ENCODE measurements at places on chromosomes 4 and X.
A peak's percentile ranks its signal among the peaks of the same experiment; 100 is the strongest.

DNA sequence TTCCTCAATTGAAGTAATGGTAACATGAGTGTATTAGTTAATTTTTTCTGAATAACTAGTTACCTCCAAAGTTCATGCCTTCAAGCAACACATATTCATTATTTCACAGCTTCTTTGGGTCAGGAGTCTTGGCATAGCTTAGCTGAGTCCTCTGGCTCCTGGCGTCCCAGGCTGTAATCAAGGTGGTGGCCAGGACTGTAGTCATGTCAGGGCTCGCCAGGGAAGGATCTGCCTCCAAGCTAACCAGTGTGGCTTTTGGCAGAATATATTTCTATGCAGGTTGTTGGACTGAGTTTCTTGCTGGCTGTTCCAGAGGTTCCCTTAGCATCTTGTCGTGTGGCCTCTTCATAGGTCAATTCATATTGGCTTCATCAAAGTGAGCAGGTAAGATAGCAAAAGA is 10.0 kb upstream of the HS3ST1 start:
- DNase-seq: no peak

GRCh38 chr4:15451181-15451865 is 18.4 kb upstream of the CC2D2A start:
- DNase-seq: no peak

GRCh38 chrX:17247144-17247543 is 127.9 kb upstream of the NHS start:
- no peak for DNase-seq

- no peak for DNase-seq
Measured at GRCh38 chr4:172919269-172919668, 249.3 kb upstream of the GALNT7 start.

- DNase-seq: peak; percentile 3
Measured at GRCh38 chrX:46208225-46208854, 336.9 kb downstream of the ZNF674 start.

- no peak for DNase-seq
Measured at GRCh38 chr4:74056114-74056857, 17.8 kb upstream of the CXCL3 start.

DNA sequence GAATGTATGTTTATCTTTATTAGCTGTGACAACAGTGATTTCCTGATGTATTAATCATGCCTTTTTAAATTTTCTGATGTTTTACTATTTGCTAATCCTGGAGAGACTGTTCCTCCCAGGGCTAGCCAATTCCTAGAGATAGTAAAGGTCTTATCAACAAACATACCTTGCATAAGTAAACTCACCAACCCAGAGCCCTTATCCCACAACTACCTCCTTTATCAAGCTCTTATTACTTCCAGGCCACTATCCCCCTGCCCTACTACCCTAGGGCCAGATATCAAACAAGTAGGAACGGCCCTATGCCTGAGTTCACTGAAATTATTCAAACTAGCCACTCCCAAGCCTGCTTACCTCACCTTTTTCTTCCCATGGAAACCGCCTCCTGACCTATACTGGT is 58.2 kb upstream of the NPNT start:
- no peak for DNase-seq

GRCh38 chr4:41217020-41217333 is 2.6 kb upstream of the APBB2 start:
- DNase-seq: no peak

GRCh38 chrX:103640401-103641155 is 11.8 kb downstream of the TCEAL1 start:
- no peak for DNase-seq

GRCh38 chr4:98518559-98519267 is 139.7 kb downstream of the TSPAN5 start:
- no peak for DNase-seq

DNA sequence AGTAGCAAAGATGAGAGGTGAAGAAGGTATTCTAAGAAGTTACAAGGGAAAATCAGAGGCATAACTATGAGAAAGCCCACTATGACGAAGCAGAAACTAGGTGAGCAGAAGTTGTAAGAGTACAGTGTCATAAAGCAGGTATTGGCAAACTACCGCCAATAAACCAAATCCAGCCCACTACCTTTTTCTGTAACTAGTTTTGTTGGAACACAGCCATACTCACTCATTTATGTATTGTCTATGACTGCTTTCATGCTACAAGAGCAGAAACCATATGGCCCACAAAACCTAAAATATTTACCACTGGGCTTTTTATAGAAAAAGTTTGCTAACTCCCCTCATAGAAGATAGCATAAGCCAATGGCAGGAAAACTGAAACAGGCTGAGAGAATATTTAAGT is 31.8 kb upstream of the ZCCHC13 start:
- no peak for DNase-seq

GRCh38 chrX:109774706-109775105 is 41.6 kb upstream of the ACSL4 start:
- peak; percentile 20 for DNase-seq

GRCh38 chr4:153466949-153467896 is 1.1 kb downstream of the TMEM131L start:
- DNase-seq: peak; percentile 14

DNA sequence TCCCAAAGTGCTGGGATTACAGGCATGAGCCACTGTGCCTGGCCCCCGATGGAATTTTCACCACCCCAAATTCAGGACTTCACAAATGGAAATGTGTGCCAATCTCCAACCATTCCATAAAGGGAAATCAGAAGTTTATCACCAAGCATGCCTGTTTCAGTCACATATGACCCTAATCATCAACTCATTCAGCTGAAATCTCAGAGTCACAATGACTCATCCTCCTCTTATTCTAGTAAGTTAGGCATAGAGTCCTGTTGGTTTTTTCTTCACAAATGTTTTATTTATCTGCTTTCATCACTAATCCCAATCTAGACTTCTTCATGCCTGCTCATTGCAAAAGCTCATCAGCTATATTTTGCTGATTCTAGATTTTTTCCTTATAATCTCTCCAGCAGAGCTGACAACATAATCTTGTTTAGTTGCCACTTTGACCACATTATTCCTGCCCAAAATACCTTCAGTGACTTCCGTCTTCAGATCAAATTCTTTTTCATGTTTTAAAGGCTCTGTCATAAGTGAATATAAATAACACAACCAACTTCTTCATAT is 83.3 kb downstream of the SLC7A11 start:
- peak; percentile 35 for DNase-seq

DNA sequence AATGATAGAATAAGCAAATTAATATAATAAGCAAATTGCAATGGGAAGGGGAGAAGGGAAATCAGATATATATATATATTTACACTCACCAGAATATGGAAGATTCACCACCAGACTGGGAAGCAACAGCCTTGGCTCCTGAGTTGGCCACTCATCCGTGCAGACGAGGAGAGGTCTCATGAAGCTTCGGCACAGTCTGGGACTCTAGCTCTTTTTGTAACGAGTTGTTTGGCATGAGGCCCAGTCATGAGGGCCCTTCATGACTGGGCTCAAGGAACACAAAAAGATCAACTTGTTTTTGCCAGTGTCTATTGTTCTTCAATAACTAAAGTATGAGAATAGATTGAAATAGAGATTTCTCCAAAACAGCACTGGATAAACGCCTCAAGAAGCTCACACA is 176.4 kb downstream of the ADGRA3 start:
- no peak for DNase-seq

DNA sequence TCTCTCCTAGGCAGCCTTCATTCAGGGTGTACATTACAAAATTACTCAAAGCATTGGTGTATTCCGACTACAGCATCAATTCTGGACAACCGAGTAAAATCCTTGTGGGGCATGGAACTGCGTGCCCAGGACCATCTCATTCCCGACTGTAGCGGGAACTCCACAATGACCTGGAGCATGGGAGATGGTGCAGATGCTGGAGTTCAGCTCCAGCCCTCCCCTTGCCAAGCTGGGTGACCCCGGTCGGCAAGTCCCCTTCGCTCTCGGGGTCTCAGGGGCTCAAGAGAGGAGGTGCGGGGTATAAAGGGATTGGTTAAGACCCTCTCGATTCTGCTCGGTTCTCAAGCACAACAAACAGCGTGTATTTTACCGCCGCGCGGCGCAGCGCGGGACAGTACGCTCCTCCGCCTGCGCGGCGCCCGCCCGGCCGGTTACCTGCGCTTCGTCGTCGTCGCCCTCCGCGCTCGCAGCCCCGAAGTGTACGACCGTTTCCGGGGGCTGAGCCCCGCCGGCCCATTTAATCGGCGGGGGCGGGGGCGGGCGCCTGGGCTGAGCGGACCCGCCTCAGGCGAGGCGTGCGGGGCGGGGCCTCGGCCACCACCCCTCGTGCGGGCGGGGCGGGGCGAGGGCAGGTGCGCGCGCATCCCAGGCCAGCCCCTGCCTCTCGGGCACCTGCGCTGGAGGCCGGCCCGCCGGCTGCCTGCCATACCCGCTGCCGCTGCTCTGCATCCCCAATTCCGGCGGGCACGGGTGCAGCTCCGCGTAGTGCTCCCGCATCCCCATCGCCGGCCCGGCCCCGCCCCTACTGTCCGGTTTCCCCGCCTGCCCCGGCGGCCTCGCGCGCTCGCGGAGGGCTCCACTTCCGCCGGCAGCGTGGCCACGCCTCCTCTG is at the start of gene G6PD:
Gene G6PD (minus strand): TSS at position 493 of the 891 bp plus-strand sequence. CDS start 691 bp downstream, outside the sequence.
- DNase-seq: peak; percentile 61

- DNase-seq: no peak
Measured at GRCh38 chr4:86223472-86223871, 136.4 kb downstream of the MAPK10 start.

- DNase-seq: no peak
Measured at GRCh38 chrX:8913655-8914409, 112.6 kb upstream of the FAM9A start.

GRCh38 chr4:3489451-3489962 is 26.4 kb downstream of the DOK7 start:
- DNase-seq: no peak

GRCh38 chr4:150240011-150240410 is 161.8 kb downstream of the DCLK2 start:
- no peak for DNase-seq

GRCh38 chr4:159770969-159771368 is 668.1 kb downstream of the RAPGEF2 start:
- DNase-seq: no peak

DNA sequence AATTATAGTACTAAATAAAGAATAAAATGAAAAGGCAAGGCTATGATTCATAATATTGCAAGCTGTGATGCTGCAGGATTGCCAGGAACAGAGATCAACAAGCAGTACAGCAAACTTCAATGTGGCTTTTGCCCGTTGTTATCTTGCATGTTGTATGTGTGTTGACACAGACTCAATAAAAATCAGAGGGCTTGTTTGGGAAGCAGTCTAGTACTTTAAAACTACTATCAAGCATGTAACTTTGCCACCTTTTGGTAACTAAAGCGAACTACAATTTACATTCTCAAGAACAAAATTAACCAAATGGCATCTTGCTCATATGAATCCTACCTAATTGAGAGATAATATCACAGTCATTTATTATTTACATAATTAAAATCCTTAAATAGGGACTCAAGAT is 79.8 kb upstream of the GPM6A start:
- peak; percentile 31 for DNase-seq

GRCh38 chr4:139209470-139210063 is 32.5 kb upstream of the ELF2 start:
- no peak for DNase-seq

DNA sequence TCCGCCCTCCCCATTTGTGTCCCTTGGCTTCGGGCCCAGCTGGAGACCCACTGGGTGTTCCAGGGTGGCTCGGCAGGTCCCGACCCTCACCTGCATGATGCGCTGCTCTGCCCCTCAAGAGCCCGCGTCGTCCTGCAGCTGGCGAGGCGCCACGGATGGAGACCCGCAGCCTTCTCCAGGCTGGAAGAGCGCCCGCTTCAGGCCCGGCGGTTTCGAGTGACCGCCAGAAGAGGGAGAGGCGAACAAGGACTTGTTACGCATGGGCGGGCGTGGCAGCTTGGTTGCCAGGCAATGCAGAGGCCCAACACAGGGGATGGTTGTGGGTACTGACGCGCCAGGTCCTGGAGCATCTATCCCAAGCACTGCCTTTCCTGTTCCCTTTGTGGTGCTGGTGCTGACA is at the start of gene PDCL2:
Gene PDCL2 (minus strand): TSS at position 232 of the 400 bp plus-strand sequence. CDS start 136 bp downstream, at position 96.
- DNase-seq: no peak

All from HTR-8/SVneo (cell line).